Heart left ventricle (tissue), 16 donors: ENCODE measurements at places on chromosomes 11 and 22. TPM values are rescaled to one million over a fixed set of nuclear protein-coding genes. Genes with fewer than 3 reads are reported as not detected.
A peak's percentile ranks its signal among the peaks of the same experiment; 100 is the strongest.

GLYAT gene
- not detected for total RNA-seq

LRRC74B gene
- total RNA-seq = not detected

GRCh38 chr22:43346521-43346929 is 3.4 kb upstream of the SCUBE1 start:
- DNase-seq = peak; percentile 41

DNA sequence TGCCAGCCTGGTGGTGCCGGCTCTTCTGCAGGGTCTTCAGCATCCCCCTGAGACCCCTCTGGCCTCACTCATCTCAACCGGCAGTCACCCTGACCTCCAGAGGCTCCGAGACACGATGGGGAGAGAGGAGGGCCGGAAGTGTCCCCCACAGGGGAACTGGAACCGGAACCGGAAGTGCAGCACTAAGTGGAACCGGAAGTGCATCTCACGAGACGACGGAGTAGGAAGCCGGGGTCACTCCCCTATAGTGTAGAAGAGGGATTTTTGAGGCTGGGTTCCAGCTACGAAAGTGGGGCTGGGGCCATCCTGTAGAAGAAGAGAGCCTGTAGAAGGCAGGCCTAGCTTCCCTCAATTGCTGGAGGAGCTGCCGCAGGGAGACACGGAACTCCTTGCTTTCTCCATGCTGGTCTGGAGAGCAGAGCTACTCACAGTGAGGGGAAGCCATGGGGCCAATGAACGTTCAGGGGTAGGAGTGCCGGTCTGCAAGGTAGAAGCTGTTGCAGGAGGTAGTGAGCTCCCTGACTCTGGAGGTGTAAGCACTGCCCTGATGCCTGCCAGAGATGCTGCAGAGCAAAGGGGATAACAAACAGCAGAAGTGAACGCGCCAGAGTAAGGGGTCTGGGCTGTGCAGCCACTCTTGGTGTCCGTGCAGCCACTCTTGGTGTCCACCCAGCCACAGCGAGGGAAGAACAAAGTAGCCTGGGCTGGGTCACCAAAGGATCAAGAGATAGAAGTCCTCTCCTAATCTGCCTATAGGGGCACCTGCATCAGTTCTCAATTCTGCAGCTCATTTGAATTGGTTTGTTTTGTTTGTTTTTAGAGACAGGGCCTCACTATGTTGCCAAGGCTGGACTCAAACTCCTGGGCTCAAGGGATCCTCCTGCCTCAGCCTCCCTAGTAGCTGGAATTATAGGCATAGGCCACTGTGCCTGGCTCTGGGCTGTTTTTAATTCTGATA is 21.9 kb downstream of the SCUBE1 start:
- no peak for DNase-seq

- DNase-seq = no peak
These were observed 1.6 kb upstream of the BRD1 start for GRCh38 chr22:49829044-49829853.
